Fibroblast of skin of scalp (primary cell): ENCODE measurements at places on chromosomes 3 and 15.
A peak's percentile ranks its signal among the peaks of the same experiment; 100 is the strongest.

GRCh38 chr15:23411841-23412240, 35.2 kb downstream of the GOLGA6L2 start:
- DNase-seq = no peak

- DNase-seq = no peak
Observed at GRCh38 chr3:168909260-168909659, 754.3 kb downstream of the MECOM start.

DNA sequence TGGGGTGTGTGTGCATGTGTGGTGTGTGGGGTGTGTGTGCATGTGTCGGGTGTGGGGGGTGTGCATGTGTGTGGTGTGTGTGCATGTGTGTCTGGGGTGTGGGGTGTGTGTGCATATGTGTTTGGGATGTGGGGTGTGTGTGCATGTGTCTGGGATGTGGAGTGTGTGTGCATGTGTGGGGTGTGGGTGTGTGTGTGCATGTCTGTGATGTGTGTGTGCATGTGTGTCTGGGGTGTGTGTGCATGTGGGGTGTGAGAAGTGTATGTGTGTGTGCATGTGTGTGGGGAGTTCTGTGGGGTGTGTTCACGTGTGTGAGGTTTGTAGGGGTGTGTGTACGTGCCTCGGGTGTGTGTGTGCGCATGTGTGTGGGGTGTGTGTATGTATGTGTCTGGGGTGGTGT, 6.7 kb upstream of the OCA2 start:
- no peak for DNase-seq

- peak; percentile 43 for DNase-seq
Observed at GRCh38 chr3:100603469-100603868, 5.9 kb upstream of the ADGRG7 start.

DNA sequence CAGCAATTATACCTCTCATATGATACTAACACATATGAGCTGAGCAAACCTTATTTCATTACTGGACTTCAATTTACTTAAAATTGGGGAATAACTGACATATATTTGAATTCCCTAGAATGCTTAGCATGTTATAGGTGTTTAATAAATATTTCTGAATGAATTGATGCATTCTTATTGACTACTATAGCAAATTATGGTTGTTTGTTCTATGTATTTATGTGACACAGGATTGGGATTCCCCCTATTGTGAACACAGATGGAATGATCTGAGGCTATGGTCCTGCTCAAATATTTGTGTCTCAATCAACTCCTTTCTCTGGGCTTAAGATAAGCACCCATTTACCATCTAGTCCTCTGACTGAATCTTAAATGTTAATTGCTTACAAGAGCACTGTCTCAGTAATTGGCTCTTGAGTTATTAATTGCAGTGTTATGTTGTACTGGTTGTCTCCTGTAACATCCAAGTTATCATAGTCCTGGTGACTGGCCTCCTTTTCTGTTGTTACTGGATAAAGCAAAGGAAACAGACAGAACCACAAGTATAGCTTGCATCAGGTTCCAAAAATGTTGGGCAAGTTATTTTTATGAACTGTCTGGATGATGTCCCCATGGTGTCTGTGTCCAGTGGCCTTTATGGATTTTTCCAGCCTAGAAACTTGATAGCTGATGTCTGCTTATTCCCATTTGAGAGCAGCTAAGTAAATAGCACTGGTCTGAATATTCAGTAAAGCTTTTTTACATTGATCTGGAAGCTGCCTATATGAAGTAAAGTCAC, 2.3 kb upstream of the UACA start:
- peak; percentile 80 for DNase-seq

- no peak for DNase-seq
Observed at GRCh38 chr3:13277196-13277813, 142.8 kb downstream of the NUP210 start.

DNA sequence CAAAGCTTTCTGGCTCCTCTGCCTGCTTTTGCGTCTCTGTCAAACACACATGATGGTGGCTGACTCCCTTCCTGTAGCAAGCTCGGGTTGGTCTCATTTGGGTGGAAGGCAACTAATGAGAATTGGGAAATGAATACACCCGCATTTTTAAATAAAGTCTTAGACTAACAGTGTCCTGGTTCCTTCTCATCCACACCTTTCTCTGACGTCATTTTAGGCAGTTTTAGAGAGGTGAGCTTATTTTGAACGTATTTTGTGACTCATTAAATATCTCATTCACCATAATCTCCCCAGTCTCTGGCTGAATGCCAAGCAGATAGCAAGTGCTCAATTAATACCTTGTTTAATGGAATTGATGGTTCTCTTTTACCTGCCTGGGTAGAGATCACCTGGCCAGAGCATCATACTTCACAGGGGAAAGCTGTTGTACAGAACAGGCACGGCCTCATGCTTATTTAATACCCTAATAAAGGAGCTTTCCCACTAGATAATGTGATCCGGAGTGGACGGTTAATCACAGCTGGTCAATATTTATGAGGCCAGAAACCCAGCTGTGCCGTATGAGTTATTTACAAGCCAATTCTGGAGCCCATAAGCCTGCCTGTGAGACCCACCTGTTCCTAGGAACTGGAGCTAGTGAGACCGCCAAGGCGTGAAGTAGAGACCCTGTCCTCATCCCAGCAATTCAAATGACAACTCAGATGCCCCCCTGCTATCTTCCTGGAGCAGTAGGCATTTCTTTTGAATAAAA, 149.7 kb upstream of the PROK2 start:
- DNase-seq = no peak

DNA sequence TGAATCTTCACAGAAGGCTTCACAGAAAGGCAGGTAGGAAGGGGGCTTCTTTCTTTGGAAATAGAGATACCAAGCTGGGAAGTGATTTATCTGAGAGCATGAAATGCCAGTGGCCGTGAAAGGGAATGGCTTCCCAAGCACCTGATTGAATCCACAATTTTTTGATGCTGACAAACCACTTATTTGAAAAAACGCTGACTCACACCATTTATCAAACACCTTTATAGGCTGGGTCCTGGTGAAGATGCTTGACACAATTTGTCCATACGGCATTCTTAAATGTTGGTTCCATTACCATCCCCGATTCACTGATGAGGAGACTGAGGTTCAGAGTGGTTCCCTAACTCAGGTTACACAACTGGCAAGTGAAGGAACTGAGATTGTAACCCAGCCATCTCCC, 64.1 kb upstream of the POMGNT2 start:
- DNase-seq = no peak

DNA sequence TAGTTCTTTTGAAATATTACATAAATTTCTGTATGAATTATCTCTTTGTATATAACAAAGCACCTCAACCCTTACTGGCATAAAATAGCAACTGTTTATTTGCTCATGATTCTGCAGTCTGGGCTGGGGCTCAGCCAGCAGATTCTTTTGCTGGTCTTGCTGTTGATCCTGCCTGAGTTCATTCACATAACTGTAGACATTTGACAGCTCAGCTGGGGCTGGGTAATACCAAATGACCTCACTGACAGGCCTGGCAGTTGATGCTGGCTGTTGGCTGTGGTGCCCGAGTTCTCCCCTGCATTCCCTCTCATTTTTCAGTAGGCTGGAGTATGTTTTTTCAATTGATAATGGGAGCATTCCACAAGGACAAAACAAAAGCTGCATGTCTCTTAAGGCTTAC, 449.9 kb upstream of the GOLIM4 start:
- no peak for DNase-seq

DNA sequence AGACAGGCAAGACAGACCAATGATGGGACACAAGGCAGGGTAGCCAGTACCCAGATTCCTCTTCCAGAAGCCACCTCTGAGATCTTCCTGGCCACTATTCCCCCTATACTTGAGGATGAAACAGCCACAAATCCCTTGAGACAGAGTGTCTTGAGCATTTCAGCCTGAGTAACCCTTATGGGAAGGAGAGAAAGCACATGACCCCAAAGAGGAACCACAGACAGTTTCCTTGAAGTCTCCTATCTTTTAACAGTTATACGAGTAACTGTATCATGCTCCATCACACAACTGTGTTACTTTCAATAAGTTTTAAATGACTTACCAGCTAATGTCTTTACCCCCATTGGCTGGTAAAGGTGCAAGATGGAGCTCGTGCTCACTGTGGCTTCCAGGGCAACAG, 9.3 kb downstream of the VIPR1 start:
- no peak for DNase-seq

DNA sequence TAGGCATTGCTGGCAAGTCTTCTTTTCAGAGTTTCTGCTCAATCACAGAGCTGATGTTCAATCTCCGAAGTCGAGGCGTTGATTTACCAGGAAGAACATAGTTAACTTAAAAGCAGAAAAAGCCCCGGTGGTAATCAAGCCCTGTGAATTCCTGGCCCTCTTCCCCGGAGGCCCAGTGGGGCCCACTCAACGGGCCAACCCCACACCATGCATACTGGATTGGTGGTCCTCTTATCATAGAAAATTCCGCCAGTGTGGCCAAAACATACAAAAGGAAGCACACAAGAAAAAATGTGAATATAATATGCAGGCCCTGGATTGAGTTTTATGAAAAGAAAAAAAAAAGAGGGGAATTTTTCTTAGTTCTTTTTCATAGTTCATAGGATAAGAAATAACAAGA, 873.0 kb upstream of the NR2F2 start:
- peak; percentile 48 for DNase-seq

DNA sequence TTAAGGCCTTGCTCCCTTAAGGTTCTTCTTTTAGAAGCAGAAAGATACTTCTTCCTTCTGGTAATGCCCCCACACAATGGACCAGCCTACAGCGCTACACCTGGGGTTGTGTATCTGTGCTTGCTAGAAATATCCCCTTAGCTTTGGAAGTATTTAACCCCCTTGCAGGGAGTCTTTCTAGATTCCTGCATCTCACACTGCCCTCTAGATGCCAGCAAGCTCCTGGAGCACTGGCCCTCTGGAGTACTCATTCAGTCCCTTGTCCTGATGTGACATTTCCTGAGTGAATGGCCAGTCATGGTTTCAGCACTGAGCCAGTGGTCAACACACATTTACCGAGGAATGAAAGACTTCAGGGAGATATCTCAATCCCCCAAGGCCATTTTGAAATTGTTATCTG, 30.4 kb upstream of the RBP2 start:
- DNase-seq = no peak

- no peak for DNase-seq
Observed at GRCh38 chr15:52042051-52042851, 23.2 kb downstream of the MAPK6 start.

GRCh38 chr3:185416513-185416912, 53.6 kb downstream of the MAP3K13 start:
- DNase-seq = no peak

GRCh38 chr15:78290222-78290621, 9.2 kb downstream of the SKIC8 start:
- no peak for DNase-seq

DNA sequence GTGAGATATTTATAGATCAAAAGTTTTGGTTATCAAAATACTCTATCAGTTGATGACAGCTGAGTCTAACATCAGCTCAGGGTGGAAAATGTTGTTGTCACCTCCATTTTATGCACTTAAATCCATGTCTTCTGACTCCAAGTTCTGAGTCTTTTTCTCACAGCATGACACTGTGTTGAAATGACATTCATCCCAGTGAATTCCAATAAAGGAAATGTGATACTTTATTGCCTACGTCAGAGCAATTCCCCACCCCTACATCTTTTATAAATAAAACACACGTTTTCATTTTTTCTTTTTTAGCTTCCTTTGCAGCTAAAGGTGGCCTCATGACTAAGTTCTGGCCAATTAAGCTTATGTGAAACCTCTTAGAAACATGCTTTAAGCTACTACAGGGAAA, 10.7 kb downstream of the DRD3 start:
- DNase-seq = no peak

- DNase-seq = no peak
Observed at GRCh38 chr3:105809208-105809888, 59.5 kb downstream of the CBLB start.

GRCh38 chr15:23890218-23890617, 203.1 kb upstream of the NDN start:
- DNase-seq = no peak

DNA sequence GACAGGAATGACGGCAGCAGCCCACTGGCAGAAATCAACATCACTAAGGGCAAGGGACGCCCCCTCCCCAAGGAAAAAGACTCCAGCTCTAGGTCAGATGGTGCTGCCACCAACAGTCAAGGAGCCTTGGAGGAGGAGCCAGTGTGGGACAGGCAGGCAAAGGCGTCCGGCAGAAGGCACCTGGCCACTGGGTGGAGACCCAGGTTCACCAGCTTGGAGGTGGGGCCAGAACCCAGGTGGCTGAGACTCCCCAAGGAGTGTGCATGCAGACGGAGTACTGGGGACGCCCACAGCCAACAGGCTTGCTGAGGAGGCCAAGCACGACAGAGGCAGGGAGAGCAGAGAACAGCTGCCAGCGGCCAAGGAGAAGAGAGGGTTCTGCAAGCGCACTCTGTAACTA, 35.2 kb downstream of the PTPN23 start:
- DNase-seq = no peak

GRCh38 chr3:14235003-14235911, 56.6 kb downstream of the LSM3 start:
- no peak for DNase-seq

GRCh38 chr3:168782193-168782592, 686.5 kb upstream of the GOLIM4 start:
- DNase-seq = no peak

DNA sequence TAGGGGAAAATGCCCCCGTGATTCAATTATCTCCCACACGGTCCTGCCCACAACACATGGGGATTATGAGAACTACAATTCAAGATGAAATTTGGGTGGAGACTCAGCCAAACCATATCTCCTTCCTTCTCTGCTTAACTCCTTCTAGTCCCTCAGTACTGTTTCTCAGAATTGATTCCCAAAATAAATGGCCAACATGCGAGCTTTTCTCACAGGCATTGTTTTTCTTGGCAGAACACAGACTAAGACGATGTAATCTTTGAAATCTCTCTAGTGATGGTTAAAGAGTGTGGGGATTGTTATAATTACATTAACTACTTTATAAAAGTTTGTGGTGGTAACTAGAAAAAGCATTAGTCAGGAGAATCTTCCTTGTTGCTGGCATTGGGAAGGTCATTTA, 366.5 kb downstream of the LPP start:
- DNase-seq = peak; percentile 71

DNA sequence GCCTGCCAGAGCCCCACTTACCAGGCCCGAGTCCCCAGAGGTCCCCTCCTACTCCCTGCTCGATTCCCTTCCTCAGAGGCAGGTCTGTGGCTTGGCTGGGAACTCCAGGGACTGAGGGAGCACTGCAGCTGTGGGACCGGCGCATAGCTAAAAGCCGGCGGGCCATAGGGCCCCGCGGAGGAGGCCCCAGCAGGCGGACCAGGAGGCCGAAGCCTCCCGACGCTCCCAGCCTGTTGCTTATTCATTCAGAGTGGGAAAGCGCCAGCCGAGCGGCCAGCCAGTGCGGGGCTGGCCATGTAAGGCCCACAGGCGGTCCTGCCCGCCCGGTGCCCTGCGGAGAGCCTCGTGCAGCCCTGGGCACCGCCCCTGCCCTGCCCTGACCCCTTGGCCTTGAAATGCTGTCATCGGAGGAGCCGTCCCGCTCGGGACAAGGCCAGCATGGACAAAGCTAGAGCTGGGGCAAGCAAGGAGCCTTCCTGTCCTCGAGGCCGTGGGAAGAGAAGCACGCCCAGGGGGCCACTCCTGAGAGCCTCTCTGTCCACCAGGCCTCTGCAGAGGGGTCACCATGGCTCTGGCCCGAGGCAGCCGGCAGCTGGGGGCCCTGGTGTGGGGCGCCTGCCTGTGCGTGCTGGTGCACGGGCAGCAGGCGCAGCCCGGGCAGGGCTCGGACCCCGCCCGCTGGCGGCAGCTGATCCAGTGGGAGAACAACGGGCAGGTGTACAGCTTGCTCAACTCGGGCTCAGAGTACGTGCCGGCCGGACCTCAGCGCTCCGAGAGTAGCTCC, at the start of gene LOXL1:
LOXL1 (plus strand) TSS at position 244 of the 784 bp plus-strand sequence; CDS start at position 566, 322 bp downstream.
- DNase-seq = peak; percentile 94
